Left renal pelvis (tissue), 4 donors: ENCODE measurements at places on chromosomes 2 and 18.

- no peak for DNase-seq
Observed at GRCh38 chr2:119715409-119716283, 36.6 kb downstream of the TMEM177 start.

- DNase-seq, result no peak
Observed at GRCh38 chr2:159879051-159879604, 81.1 kb upstream of the CD302 start.

- DNase-seq, result no peak
Observed at GRCh38 chr18:48184118-48184517, 225.1 kb downstream of the ZBTB7C start.

DNA sequence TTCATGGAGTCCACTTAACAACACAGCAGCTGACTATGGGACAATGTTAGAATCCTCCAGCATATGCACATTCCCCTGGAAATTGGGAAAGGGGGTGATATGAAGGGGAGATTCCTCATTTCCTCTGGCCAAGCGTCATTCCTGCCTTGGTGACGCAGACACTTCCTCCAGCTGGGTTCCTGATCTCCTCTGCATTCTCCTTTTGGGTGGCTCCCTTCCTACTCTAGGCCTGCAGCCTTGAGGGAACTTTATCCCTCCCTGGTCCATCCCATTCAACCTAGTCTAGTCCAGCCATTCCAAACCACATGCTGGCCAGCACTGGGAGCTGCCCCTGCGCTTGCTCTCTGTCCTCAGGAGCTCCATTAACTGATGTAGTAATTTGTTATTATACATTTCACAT is 216.8 kb downstream of the VAPA start:
- DNase-seq, result no peak

- DNase-seq, result no peak
Observed at GRCh38 chr2:5290900-5291546, 401.2 kb upstream of the SOX11 start.

DNA sequence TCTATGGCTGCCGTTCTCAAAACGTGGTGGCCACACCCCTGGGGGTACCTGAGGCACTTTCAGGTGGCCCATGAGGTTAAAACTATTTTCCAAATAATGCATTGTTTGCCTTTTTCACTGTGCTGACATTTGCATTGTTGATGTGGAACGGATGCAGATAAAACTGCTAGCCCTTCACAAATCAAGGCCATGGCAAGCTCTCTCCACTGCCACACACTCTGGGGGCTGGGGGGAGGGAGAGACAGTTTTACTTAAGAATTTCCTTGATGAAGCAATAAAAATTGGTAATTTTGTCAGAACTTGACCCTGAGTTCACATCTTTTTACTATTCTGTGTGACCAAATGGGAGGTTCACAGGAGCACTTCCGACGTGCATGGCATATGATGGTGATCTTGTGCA is 22.0 kb upstream of the TGIF1 start:
- DNase-seq, result no peak

- DNase-seq, result no peak
Observed at GRCh38 chr2:14621114-14621513, 11.4 kb upstream of the LRATD1 start.

GRCh38 chr18:56152551-56153310 is 485.7 kb downstream of the TXNL1 start:
- peak; percentile 47 for DNase-seq

DNA sequence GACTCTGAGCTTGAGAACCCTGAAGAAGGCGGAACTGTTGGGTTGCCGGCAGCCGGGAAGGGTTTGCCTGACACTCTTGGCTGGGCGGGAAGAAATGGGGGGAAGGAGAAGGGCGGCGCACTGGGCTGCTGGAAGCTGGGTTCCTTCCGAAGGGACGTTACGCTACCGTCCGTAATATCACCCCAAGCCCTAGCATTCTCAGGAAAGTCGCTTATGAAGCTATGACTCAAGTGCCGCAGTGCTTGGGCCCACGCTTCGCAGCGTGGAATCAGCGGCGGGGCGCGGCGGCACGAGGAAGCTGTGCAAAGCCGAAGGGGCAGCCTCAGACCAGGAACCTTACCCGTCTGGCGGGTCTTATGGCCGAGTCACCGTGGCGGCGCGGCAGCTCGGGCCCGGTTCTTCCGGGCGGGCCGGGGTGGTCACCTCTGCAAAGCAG is 50.2 kb upstream of the SIGLEC15 start:
- peak; percentile 66 for DNase-seq

GRCh38 chr2:3463944-3464343 is 55.4 kb downstream of the ADI1 start:
- no peak for DNase-seq

GRCh38 chr18:47146206-47146605 is 4.1 kb downstream of the HDHD2 start:
- DNase-seq, result no peak

DNA sequence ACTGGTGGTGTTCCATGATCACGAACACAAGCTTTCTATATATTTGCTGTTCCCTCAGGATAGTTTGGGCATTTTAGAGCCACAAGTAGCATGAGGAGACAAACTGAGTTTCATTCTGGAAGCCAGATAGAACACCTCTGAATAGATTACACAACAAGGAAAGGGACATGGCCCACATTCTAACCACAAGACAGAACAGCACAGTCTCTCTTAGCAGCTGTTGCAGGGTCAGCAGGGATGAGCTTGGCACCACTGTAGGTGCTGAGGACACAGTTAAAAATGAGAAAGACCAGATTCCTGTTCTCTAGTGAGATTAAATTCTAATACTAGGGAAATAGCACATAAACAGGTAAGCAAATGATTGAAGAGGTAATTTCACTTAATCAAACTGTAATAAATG is 235.3 kb downstream of the ZNF407 start:
- DNase-seq, result no peak

DNA sequence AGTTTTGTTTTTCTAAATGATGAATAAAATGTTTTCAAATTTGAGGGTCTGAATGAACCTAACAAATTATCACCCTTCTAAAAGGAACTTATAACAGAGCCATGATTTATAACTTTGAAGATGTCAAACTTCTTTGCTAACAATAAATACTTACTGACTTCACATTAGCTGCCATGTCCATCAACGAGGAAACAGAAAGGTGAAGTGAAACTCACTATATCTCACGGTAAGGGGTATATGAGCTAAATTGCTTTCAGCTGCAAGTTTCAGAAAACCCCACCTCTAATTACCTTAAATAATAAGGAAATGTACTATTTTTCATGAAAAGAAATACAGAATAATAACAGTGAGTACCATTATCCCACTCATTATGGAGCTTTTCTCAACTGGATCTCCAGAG is 350.8 kb upstream of the NT5C1B start:
- no peak for DNase-seq

DNA sequence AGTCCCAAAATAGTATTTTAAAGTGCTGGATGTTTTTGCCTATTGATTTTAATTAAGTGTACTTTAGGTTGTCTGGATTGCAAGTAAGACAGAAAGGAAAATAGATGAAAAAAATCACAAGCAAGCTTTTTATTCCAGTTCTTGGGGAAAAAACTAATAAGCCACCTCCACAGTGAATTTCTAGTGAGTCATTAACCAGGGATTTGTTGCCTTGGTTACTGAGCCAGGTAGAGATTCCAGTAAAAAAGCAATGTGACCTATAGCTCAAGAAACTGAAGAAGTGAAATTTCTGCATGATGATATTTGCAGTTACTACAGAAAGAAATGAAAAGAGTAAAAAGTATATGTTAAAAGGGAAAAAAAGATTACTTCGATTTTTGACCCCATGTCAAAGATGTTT is 160.6 kb downstream of the METTL4 start:
- DNase-seq, result no peak

DNA sequence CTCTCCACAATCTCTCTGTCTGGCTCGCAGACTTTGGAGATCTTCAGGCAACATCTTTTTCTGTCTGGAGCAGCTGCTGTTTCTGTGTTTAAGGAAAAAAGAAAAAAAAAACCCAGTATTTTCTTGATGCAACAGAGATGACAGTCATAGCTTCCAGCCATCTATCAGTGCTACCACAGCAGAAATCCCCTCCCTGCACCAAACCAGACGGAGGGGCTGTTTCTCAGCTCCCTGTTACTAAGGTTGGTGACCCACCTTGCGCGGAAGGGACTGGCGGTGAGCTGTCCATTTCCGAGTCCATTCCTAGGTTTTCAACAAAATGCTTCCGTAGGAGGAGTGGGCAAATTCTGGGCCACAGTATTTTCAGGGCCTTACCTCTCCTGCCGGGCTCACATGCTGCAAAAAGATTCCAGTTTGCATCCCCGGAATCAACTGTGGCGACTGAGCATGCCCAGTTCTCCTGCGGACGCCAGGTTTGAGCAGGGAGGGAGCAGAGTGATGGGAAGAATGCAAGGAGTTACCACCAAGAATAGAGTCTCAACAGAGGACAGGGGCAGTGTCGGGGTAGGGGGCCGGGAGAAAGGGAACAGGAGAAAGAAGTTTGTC is 1.2 kb downstream of the SLC4A10 start:
- no peak for DNase-seq

GRCh38 chr2:74526649-74527230 is 709 bp upstream of the DQX1 start:
- no peak for DNase-seq

DNA sequence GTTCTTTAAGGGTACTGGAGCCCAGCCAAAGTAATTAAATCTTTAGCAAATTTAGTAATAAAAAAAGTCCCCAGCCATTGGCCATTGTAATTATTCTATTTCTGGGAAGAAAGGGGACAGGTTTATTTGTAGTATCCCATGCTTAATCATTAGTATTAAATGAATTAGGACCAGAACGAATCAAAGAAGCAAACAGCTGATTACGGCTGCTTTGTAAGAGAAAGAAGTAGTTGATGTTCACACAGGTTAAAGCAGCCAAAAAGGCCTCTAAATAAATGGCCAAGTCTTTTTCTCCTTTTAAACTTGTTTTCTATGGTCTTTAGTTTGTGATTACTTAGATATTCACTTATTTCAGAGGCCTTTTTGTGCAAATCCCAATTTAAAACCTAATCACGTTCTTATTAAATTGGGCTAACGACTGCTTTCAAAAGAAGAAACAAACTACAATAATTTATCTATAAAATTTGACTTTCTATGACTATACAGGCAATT is 48.6 kb upstream of the DNAH7 start:
- DNase-seq, result no peak

DNA sequence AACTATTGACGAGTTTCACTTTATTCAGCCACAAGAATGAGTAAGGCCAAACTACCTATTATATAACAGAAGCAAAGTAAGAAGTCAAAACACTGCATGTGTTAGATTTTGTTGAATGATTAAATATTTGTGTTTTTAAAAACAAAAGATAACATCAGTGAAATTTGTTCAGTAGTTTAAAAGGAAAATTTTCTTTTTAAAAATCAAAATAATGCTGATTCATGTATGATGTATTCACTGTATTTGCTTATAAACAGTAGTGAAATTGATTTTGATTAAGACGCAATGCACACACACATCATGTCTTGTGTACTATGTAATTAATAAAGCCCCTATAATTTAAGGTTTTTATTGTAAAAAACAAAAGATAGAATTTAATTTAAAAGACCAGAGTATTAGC is 73.6 kb upstream of the PSMD14 start:
- DNase-seq, result no peak

DNA sequence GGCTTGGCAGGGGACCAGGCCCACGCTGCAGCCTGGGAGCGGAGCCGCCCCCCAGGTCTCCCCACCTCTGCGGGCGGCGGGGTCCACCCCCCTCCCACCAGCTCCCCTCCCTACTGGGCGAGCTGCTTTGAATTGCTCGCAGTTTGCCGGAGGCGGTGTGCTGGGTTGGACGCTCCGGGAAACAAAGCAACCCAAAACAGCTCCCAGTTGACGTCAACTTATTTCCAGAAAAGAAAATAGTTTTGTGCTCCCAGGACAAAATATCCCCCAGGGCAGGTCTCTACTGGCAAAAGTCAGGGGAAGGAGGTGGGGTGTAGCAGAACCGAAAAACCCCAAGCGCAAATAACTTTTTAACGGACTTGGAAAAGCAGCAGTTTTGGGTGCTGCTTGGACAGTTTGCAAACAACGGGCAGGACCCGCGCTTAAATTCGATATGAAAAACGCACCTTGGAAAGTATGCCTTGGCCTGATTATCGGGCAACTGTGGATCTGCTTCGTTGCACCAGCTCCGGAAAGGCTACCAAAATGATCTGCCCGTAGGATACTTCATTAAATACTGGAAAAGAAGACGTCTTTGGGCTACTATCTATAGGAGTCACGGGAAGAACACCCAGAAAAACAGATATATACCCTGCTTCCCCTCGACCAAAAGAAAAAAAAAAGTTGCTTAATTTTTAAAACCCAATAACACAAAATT is 2.8 kb upstream of the KCTD1 start:
- DNase-seq, result no peak

DNA sequence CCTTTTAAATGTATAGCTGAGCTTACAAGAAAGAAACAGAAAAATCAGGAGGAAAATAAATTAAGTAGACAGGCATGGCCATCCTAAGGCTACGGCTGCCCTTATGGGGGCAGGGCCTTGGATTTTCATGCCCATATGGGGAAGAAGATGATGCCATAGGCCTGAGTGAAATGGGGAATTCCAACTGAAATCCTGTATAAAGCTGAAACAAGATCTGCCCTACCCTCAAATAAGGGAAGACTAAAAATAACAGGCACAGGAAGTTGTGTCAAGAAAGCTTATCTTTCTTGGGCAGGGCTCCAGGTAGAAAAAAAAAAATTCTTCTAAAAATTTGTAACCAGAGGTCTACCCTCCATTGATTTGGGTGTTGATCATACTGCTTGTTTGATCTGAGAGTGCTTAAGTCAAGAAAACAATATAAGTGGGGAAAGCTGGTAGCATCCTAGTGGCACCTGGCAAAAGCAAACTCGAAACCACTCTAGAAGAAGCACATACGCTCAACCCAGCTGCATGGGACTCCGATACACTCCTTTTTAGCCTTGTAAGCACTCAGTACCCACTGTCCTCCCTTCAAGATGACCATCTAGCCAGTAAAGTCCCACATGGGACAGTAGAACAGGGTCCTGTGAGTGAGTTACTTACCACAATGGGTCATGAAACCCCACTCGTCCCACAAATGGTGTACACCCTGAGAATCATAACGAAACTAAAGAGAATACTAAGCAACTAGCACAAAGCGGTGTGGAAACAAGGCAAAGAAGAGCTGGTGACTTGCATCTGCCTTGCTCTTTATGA is 22.3 kb downstream of the DNAH7 start:
- DNase-seq, result no peak

DNA sequence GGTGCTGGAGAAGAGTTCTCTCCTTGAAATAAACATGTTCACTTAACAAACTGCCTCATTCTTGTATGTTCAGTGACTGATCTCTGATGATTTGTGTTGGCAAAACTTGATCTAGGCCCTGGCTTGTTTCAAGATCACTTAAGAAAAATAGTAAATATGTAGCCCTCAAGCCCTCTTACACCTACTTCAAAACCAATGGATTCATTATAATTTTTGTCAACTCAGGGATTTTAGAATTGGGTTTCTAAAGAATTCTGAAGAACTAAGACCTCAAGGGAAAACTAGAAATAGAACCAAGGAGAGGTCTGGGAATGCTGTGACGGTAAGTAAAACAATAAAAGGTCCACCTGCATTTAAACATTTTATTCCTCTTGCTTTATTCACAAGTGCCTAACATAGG is 1731.6 kb upstream of the CELF4 start:
- DNase-seq, result no peak

DNA sequence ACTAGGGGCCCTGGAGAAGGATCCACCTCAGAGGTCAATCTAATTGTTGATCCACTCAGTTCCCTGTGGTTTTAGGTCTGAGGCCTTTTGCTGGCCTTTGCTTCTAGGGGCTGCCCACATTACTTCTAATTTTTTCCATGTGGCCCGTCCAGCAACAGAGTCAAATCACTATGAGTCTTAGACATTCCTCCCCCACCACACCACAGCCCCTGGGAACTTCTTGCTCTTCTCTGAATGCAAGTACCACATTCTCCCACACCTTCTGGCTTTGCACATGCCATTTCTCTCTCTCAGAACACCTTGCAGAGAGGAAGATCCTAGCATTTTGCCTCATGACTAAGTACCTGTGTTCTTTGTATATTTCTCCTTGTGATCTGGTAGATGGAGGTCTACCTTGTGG is 286.9 kb downstream of the SETBP1 start:
- DNase-seq, result no peak
